ENCODE measurements at places on chromosomes 5 and 9. TPM values are rescaled to one million over a fixed set of nuclear protein-coding genes. Genes with fewer than 3 reads are reported as not detected.

DNA sequence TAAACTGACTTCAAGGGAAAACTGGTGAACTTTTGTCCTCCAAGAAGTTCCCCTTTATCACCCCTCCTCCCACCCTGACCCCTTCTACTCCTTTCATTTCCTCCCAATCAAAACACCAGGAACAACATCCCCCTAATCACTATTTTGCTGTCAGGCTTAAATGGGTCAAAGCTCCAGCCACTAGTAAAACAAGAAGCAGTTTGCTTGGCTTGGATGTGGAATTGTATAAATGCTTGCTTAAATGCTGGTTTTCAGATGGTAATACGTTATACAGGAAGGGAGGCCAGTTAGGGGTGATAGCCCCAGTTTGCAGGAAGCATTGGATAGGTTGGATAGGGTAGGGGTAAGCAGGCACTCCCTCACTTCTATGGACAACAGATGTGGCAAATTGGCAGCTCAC, 473.6 kb downstream of the AGTPBP1 start:
- no peak for DNase-seq

GRCh38 chr5:119943148-119943547, 313.8 kb downstream of the FAM170A start:
- DNase-seq = no peak

GRCh38 chr9:38284588-38285051, 107.9 kb upstream of the ALDH1B1 start:
- no peak for DNase-seq

GRCh38 chr5:139246394-139246793, 47.1 kb upstream of the MATR3 start:
- DNase-seq = no peak

- no peak for DNase-seq
Observed at GRCh38 chr5:180652771-180653170, 3.4 kb upstream of the FLT4 start.

- no peak for DNase-seq
Observed at GRCh38 chr9:136437430-136437829, 2.2 kb downstream of the INPP5E start.

DNA sequence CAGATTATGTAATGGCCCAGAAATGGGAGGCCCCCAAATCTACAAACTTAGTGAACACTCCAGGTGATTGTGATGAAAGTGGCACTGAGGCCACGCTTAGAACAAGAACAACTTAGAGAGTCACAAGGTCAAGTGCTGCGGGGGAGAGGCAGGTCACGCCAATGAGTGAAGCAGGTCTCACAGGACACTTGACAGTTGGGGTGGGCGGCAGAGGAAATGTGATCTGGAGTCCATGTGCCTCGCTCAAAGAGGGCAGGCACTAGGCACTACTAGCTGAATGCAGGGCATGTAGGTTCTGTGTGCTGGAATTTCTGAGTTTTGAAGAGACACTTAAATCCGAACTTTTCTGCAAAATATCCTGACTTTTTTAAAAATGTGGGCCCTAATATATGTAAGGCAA, 193.2 kb upstream of the RORB start:
- no peak for DNase-seq

DNA sequence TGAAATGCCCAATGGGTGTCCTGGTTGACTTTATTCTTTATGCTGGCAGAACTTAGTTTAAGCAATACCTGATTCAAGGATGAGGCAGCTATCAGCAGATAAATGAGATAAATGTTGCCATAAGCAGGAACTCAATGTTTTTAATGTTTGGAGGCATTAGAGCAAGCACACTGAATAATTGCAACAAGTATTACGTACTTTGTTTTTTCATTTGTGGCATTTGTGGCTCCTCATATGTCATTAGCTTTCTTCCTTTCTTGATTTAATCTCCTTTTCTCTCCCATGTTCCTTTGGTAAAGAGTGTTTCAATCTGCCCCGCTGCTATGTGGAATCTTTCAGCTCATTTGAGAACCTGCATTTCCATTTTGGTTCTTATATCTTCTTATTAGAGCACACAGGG, 6.4 kb upstream of the NR3C1 start:
- no peak for DNase-seq

DNA sequence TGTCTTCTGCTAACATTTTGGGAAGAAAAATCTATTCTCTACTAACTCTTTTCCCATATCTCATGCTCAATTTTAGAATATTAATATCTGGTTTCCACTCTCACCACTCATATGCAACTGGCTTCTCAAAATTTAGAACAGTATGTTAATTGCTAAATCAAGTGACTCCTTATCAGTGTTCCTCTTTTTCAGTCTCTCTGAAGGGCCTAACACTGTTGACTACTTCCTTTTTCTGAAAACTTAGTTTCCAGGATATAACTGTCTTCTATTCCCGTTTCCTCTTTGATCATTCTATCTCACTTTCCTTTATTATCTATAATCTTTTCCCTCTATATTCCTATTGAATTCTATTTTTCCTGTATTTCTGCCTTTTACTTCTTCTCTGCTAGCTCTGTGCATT, 1717.2 kb upstream of the C9orf72 start:
- no peak for DNase-seq

- no peak for DNase-seq
Observed at GRCh38 chr5:128002425-128002824, 81.1 kb upstream of the SLC12A2 start.

GRCh38 chr5:111347021-111347420, 122.8 kb downstream of the CAMK4 start:
- DNase-seq = no peak

DNA sequence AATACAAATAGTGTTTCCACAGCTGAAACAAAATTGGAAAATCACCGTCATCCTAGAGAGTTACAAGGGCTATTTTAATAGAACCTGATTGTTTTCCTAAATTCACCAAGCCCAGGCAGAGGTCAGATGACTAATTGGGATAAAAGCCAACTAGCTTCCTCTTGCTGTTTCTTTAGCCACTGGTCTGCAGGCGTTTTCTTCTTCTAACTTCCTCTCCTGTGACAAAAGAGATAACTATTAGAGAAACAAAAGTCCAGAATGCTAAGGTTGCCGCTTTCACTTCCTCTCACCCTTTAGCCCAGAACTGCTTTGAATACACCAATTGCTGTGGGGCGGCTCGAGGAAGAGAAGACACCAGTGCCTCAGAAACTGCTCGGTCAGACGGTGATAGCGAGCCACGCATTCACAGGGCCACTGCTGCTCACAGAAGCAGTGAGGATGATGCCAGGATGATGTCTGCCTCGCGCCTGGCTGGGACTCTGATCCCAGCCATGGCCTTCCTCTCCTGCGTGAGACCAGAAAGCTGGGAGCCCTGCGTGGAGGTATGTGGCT, at the start of gene TLR4:
Gene TLR4, plus strand, starts transcription at position 380 of the 552 bp plus-strand sequence. Its CDS starts 70 bp downstream, at position 450.
- no peak for DNase-seq

DNA sequence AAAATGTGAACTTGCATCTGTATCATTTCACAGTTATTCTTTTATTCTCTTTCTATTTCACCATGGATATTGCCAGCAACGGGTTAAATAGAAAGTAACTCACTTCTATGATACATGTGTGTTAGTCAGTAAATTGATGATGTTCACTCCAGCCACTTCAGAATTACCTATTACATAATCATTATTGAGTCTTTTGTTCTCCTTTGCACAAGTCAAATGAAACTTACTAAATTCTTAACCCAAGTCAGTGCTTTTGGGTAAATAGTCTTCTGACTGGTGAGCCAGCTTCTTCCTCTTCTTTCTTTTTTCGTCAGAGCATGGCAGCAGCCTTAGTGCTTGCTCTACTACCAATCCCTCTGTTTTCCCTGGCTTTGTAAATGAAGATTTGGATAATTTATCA, 344.3 kb downstream of the RAB3C start:
- DNase-seq = no peak

UBE2QL1 gene
- total RNA-seq = 2.5 TPM

UGT3A1 gene
- not detected for total RNA-seq

ARHGEF37 gene
- 17.7 TPM for total RNA-seq

NTNG2 gene
- total RNA-seq = 0.98 TPM

GOLGA1 gene
- total RNA-seq = 14.7 TPM

UHRF2 gene
- total RNA-seq = 70.0 TPM

DNAI1 gene
- total RNA-seq = not detected

SETD9 gene
- 2.7 TPM for total RNA-seq

CCDC152 gene
- total RNA-seq = not detected

PCSK1 gene
- total RNA-seq = 1.7 TPM

GLRA1 gene
- total RNA-seq = not detected
